ENCODE measurements at places on chromosomes 6 and 20.

- DNase-seq: no peak
These were observed 225.7 kb downstream of the NRN1 start for GRCh38 chr6:5781019-5781418.

- no peak for DNase-seq
These were observed 21.7 kb upstream of the FYN start for GRCh38 chr6:111894951-111895350.

DNA sequence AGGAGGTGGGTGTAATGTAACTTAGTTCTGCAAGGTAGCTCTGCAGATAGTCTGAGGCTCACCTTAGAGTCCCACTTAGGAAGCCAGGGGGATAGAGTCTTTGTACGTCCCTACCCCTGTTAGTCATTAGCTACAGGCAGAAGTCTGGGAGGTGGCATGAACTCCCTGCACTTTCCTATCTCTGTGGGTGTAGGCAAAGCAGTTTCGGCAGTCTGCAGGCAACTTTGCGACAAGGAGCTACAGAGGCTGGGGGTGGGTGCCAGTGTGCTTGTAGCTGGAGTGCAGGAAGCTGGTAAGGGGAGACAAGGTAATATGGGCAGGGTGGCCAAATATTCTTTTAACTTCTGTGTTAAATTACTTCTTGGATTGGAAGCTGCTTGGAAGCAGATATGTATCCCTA is 45.7 kb downstream of the NKAIN2 start:
- DNase-seq: no peak

DNA sequence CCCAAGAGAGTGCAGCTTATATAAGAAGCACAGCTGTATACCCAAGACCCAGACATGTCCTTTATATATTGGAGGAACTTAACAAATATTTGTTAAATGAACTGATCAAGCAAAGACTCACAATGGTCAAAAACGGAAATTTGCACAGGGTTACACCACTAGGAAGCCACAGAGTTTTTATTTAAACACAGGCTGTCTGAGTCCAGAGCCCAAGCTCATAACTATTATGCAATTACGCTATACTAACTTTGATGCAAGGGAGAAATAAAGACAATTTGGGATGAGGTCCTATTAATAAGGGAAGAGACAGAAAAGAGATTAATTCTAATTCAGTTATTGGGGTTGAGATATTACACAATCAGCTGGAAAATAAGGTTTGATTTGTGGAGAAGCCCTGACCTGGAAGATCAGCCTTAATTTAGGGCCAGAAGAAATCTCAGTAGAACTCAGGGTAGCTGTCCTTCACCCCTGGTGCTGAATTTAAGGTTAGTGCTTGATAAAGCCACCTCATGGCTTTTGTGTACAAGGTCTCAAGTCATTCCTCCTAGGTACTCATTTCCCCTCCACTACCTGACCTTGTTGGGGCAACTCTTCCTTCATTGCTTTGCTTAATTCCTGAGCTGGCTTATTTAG is 10.5 kb upstream of the ZNF334 start:
- DNase-seq: no peak

DNA sequence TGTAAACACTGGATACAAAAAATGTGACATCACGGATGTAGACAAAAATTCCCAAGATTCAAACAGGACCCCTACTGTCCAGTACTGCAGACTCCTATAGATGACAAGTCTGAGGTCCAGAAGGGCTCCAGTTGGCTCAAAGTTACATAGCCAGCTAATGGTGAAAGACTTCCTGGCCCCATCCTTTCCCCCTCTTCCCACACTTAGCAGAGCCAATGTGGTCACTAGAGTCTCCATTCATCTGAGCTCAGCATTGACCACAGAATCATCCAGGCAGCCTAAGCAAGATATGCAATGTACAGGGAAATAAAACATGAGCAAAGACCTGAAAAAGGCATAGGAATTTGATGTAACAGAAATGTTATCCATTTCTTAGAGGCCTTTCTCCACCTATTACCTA is 180.5 kb downstream of the ADAT2 start:
- no peak for DNase-seq

DNA sequence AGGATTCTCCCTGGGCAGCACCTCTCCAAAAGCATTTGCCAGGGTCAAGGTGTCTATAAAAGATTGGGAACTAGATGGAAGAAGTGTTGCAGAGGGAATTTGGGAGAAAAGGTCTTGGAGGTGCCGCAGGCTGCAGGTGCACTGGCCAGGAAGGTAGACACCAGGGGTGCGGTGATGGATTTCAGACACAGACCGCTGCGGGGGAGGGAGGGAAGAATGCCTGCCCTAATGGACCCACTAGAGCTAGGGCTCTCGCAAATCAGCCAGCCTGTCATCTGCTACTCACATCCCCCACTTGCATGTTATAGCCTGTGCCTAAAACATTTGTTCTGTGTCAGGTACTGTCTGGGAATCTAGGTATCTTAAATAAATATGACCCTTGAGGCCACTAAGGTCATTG is 193.6 kb upstream of the SLC24A3 start:
- no peak for DNase-seq

- DNase-seq: no peak
These were observed 305.0 kb downstream of the BCKDHB start for GRCh38 chr6:80411486-80411885.

GRCh38 chr20:20489054-20489453 is 121.2 kb downstream of the INSM1 start:
- DNase-seq: no peak

Data from HS-5 (cell line).